SW 1271 (cell line): ENCODE measurements at places on chromosomes 5 and 9.
A peak's percentile ranks its signal among the peaks of the same experiment; 100 is the strongest.

- DNase-seq: no peak
Observed at GRCh38 chr9:98778251-98778650, 18.1 kb downstream of the ANKS6 start.

DNA sequence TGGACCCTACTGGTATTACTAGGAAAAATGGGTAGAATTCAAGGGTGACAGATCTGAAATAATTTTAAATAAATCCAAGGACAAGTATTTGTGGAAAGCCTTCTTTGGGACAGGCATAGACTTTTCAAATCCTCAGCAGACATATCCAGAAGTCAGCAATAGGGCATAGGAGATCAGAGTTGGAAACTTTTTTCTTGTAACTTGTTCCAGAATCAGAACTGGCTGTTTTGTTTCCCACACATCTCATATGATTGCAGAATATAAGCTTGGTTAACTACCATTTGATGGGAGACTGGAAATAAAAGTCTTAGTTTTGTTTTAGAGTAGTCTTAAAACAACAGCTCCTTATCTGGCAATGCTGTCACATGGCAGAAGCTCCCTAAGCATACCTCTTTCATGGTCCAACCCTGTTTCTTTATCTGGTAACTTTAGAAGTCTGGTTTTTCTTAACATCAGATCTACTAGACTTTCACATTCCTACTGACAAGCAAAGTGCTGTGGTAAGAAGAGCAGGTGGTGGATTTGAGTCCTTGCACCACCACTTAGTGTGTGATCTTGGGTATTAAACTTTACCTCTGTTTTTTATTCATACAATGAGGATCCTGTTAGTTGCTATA lies 25.1 kb downstream of the XRCC4 start:
- no peak for DNase-seq

DNA sequence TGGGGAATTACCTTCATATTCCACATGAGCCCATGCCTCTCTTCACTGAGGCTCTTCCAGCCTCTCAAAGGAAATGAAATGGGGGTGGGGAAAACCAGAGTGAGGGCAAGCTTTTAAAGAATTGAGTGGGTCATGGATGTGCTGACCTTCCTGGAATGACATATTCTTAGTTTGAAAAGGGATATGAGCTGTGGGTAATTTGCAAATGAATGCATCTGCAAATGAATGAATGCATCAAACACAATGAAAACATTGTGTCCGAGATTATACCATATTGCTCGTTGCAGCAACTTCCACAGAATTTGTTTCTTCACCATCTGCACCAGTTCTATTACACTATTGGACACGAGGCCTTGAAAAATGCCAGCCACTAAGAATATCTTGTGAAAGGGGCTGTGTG lies 198.6 kb upstream of the CDH6 start:
- DNase-seq: no peak

DNA sequence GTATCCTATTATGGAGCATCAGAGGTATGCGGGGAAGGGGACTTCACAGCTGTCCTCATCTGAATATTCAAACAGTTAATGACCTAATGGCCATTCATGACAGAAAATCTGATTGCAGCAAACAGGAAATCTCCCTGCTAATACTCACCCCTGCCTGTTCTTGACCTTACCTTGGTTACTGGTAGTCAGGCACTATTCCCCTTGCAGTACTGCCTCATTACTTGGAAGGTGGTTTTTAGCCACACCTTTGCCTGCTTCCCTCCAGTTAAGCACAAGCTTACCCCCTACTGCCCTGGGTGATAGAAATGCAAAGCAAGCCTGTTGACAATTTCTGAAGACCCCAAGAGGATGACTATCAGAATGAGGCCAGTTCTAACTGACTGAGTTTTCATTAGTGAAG lies 332.4 kb downstream of the NTRK2 start:
- no peak for DNase-seq

GRCh38 chr5:150411245-150411979 lies 1.3 kb downstream of the CD74 start:
- DNase-seq: peak; percentile 21

- no peak for DNase-seq
Observed at GRCh38 chr5:144644317-144644716, 473.6 kb downstream of the KCTD16 start.

GRCh38 chr9:133238851-133239532 lies 29.9 kb upstream of the OBP2B start:
- DNase-seq: peak; percentile 46

- no peak for DNase-seq
Observed at GRCh38 chr9:32339424-32339823, 45.0 kb upstream of the ACO1 start.

GRCh38 chr5:138466125-138466899 lies 1.0 kb downstream of the EGR1 start:
- DNase-seq: no peak

DNA sequence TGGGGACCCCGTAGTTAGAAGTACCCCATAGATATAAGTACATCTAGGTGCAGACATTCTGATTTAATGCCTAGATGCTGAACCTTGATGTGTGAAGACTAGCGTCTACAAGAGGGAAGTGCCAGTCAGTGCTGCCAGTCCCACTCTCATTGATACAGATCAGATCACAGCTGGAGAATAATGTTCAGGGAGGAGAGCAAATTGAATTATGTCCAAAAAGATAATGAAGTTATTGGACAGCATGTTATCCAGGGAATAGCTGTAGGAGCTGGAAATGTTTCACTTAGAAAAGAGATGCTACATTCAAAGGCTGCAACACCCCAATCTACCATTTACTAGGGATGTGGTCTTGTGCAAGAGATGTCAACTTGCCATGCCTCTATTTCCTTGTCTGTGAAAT lies 15.9 kb upstream of the RNF183 start:
- DNase-seq: no peak

DNA sequence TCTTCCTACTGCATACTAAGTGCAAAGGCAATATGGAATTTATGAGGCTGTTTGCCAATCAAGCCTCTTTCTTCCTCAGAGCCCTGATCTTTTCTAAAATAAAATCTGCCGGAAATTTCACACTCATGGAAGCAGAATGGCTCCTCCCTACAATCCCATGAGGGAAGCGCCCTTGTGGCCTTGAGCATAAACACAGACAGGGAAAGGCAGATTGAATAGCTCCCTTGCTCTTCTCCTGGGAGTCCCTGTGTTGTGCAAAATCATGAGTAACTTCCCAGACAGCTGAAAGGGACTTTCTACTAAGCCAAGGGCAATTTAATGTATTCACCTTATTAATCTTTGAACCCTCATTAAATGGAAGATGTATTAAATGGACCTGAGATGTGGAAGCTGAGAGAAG lies 226.1 kb upstream of the PIK3R1 start:
- DNase-seq: no peak

GRCh38 chr5:74510476-74511075 lies 130.0 kb downstream of the ENC1 start:
- DNase-seq: no peak

GRCh38 chr9:137357166-137357565 lies 55.1 kb upstream of the NRARP start:
- DNase-seq: no peak

DNA sequence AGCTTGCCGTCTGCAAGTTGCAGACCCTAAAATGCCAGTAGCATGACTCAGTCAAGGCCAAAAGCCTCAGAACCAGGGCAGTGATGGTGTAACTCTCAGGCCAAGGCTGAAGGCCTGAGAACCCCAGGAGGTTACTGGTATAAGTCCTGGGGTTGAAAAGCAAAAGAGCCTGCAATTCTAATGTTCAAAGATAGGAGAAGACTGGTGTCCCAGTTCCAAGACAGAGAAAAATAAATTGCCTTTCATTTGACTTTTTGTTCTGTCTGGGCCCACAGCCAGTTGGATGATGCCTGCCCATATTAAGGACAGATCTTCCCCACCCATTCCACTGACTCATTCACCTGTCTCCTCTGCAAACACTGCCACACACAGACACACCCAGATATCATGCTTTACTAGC lies 673.2 kb downstream of the CDH18 start:
- DNase-seq: peak; percentile 15
